ENCODE measurements at places on chromosomes 6 and 20.
A peak's percentile ranks its signal among the peaks of the same experiment; 100 is the strongest.

- no peak for DNase-seq
Observed at GRCh38 chr6:140663094-140663493, 1288.6 kb upstream of the CITED2 start.

GRCh38 chr6:10838794-10839333, 525 bp upstream of the MAK start:
- DNase-seq: peak; percentile 27

DNA sequence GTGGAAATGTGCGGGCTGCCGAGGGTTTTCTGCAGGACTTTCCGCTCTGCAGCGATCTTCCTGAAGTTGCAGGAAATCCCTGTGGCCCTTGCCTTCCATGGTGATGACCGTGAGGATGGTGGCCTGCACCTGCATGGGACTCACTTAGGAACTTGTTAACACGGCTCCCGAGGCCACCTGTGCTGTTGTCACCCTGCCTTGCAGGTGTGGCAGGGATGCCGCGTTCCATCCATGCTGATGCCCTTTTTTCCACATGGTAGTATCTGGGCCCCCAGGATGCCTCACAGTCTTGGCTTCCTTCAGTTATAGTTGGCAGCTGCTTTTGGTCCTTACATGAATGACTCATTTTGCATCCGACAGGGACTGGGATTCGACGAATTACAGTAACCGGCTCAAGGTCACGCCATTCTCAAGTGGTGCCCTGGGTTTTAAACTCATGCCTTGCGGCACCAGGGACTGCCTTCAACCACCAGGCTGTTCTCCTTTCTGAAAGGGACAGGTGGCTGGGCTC, 37.2 kb downstream of the SYNJ2 start:
- no peak for DNase-seq

- DNase-seq: no peak
Observed at GRCh38 chr6:134550604-134551003, 232.7 kb upstream of the SGK1 start.

GRCh38 chr20:3590164-3590563, 73.0 kb downstream of the GFRA4 start:
- DNase-seq: no peak

DNA sequence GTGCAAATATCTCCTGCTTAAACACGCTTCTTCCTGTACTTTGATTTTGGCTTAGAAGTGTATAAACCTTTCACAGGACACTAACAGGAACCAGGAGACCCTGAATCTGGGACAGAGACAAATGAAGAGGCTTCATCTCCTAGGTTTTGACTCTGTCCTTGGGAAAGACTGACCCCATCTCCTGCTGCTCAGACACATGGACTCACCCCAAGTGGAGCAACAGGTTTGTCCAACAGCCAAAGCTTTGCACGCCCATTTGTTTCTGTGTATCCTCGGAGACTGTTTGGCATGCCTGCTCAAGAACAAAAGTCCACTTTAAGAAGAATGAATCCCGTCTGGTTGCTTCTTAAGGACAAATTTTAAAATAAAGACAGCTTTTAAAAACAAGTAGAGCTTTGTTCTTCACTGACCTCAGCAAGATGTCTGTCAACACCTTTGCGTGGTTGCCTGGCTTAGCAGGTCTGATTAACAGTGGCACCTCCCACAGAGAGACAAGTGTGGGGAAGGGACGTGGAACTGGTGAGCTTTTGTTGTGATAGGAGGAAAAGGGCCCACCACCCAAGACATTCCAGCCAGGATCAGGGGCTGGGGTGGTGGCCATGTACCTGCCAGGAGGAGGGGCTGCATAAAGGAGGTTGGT, 202.6 kb downstream of the SOD2 start:
- DNase-seq: no peak

DNA sequence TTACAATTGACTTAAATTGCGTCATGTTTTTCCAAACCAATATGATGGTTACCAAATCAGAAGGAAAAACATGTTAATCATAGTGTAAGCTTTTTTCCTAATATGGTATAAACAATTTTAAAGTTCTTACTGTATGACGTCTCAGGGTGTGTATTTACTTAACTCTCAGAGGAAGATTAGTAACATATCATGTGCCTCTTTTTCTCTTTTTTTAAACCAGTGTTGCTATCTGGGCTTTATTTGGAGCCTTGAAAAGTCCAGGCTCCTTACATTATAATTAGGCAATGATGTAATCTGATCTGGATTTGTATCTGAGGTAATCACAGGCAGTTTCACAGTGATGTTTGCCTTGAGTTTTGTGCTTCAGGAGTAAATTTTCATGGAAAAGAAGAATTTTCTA, 20.4 kb upstream of the RAB23 start:
- DNase-seq: no peak

DNA sequence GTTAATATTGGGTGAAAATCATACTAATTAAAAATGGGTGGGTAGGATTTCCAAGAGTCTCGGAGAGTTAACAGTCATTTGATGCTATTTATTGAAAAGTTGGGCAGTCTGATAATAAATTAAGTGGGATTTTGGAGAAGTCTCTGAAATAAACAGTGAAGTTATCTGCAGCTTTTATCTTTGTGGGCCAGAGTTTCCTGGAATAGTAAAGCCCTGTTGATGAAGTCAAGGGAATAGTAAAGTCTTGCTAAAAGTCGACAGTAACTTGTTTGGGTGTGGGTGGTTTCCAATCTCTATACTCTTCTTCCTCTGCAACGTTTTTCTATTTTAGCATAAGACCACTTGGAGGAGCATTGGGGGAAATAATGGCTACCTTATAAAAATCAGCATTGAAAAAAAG, 493.6 kb downstream of the EPM2A start:
- DNase-seq: no peak

GRCh38 chr6:41581381-41581991, 35.3 kb downstream of the FOXP4 start:
- DNase-seq: no peak

- DNase-seq: no peak
Observed at GRCh38 chr20:6053064-6053775, 640 bp downstream of the LRRN4 start.

DNA sequence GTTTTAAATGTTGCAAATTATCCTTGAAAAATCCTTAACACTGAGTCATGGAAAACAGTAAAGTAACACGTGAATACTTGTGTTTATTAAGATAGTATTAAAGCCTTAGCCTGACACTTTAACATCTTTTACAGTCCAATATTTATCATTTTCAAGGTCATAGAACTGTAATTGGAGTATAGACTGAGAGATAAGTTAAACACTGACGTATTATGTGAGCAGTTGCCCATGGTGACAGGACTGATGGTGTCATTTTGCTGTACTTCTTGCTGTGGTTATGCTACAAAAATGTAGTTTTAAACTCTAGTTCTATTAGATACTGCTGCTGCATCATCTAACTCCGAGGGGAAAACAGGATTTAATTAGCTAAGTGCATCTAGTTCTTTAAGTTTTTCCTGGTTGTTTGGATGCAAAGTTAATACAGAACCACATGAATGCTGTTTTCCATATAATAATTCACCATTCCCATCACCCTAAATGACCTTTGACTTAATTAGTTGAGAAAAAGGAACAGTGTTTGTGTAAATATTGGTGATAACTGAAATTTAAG, 37.8 kb downstream of the SLC2A12 start:
- no peak for DNase-seq

DNA sequence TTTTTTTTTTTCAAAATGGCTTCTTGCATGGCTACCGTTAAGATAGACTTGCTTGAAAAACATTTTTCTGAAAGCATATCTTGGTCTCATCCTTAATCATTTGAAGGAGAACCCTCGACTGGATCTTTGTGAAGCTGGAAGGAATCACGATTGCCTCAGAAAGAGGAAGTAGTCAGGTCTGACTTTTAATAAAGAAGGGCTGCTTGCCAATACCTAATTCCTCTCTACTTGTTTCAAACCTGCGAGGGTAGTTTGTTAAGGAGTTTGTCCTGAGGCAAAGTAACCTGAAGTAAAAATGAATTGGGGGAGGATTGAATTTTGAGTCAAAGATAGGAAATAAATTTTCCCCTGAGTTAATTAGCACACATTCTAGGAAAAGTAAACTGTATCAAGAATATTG, 288.1 kb upstream of the MAP3K7 start:
- DNase-seq: no peak

DNA sequence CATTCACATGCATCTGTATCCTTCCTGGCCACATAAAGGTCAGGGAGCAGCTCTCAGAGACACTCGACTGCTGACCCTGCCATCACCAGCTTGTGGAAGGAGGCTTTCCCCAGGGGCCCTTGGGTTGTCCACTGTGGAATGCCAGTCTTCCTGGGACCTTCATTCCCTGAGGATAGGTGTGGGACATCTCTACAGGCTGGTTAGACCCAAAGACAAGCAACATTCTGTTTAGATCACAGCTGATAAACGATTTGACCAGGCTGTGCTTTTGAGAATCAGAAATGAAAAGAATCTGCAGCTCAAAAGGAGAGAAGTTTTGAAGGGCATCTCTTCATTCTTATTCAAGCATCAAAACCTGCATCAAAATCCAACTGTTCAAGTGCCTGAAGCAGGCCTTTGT, 18.2 kb upstream of the SH3BGRL2 start:
- no peak for DNase-seq

GRCh38 chr20:11881449-11881848, 36.2 kb upstream of the BTBD3 start:
- DNase-seq: no peak

DNA sequence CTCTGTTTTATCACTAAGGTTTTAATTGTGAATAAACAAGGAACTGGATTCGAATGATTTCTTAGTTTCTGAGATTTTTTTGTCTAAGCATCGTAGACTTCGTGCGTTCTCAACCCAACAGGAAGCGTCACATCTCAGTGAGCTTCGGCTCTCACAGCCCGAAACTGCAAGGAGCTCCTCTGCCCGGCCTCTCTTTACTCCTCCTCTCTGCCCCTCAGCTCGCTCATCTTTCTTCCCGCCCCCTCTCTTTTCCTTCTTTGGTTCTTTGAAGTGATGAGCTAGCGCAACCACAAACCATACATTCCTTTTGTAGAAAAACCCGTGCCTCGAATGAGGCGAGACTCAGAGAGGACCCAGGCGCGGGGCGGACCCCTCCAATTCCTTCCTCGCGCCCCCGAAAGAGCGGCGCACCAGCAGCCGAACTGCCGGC, 480 bp upstream of the NT5E start:
- peak; percentile 34 for DNase-seq

- DNase-seq: no peak
Observed at GRCh38 chr6:18178960-18179615, 23.9 kb downstream of the KDM1B start.

DNA sequence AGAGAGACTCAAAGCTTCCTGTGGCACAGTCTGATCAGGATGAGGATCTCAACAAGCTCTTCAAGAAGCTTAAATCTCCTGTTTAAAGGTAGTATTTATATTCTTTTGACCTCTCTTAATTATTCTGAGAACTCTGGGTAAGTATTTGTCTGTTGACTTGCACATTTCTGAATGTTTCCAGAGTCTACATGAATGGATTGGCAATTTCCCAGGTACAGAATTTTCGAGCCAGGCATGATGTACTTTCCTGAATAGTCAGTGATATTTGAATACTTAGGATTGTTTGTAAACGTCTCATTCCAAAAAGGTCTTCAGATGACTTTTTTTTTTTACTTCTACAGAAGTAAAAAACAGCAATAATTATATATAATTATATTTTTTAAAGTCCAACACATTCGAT, 293.4 kb downstream of the TBC1D32 start:
- DNase-seq: no peak

DNA sequence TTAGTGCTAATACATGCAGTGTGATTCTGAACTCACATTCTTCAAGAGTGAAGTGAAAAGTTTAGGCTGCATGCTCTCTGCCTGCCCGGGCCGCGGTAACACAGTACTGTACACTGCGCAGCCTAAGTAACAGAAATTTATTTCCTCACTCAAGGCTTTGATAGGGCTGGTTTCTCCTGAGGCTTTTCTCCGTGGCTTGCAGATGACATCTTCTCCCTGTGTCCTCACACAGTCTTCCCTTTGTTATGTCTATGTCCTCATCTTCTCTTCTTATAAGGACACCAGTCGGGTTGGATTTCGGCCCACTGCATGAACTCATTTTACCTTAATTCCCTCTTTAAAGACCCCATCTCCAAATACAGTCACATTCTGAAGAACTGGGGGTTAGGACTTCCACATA, 51.1 kb upstream of the TMEM170B start:
- DNase-seq: no peak

DNA sequence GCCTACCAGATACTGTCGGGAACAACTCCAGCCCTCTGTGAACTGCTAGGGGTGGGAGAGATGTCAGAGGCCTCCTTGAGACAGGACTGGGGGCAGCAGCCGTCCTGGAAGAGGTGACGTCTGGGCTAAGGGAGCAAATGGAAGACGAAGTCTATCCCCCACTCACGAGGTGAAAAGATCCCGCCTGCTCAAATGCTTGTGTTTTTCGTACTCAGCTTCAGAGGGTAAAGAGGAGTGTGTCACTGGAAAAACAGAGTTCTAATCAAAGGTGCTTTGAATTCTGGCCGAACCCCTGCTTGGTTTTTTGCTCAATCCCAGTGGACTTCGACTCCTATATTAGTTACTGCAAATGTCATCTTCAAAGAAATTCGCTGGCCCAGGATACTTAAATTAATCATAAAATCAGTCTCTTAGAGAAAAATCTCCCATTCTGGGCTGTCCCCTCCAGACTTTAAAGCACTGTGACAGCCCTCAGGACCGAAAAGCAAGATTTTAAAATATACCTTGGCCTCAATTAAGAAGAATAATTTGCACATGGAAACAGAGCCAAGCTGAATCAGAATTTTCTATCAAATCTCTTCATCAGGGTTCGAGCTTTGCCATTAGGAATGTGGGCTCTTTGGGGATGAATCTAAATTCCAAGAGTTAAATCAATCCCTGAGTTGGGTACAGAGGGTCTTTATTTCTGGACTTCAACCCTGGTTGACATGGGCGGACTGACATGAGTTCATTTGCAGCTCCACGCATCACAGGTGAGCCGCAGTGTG, 61.8 kb upstream of the AFDN start:
- no peak for DNase-seq

GRCh38 chr6:20312606-20313005, 89.1 kb upstream of the E2F3 start:
- DNase-seq: no peak

DNA sequence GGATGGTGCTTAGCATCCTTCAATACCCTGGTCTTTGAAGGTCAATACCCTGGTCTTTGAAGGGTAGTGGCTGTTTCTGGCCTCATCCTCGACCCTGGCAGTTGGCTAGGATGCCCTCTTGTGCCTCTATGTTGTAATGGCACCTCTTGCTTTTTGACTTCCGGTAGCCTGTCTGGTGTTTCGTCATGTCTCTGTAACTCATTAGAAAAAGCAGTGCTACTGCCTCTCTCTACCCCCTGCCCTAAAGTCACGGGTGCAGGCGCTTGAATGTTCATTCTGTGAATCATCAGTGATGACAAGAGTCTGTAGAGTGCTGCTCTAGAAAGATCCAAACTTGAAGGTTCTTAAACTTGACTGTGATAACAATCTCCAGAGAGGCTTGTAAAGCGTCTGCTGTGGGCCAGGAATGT, 28.3 kb downstream of the RSPO4 start:
- DNase-seq: no peak
